ENCODE measurements at places on chromosomes 12 and 14. TPM values are rescaled to one million over a fixed set of nuclear protein-coding genes. Genes with fewer than 3 reads are reported as not detected.

Gene DNAL1
- 18.9 TPM for total RNA-seq

Gene MTERF2
- 11.0 TPM for total RNA-seq

Gene C14orf132
- 21.8 TPM for total RNA-seq

Gene SPX
- total RNA-seq, result not detected

Gene CACNA2D4
- total RNA-seq, result 4.8 TPM

Gene GABARAPL1
- total RNA-seq, result 41.0 TPM

DNA sequence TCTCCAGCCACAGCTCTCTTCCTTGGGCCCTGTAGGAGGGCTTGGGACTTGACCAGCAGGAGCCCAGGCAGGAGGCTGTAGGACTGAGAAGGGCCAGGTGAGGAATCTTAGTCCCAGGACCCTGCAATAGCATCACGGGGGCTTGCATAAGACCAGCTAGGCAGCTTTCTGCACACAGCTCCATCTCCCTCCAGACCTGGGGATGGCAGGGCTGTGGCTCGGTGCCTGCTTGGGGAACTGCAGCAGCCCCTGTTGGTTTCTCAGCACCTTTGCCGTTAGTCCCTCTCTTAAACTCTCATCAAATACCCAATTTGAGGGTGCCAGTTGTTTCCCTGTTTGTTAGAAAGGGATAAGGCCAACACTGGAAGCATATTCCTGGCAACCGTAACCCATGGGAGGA, 14.3 kb downstream of the DIO3 start:
- no peak for DNase-seq

DNA sequence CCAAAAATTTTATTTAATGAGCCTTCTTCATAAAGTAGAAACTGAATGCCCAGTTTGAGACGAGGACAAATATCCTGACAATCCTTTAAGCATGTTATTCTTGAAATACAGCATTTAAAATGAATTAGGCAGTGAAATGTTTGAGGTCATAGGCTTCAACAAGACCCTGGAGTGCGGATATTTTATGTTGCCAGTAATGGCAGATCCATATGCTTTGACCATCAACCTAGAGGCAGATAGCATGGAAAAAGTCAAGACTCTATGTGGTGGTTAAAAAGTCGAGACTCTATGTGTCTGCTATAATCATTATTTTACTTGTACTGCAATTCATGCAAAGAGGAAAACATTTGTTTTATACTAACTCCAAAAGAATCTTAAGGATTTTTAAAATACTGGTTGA, 2.0 kb upstream of the MAP4K5 start:
- no peak for DNase-seq

DNA sequence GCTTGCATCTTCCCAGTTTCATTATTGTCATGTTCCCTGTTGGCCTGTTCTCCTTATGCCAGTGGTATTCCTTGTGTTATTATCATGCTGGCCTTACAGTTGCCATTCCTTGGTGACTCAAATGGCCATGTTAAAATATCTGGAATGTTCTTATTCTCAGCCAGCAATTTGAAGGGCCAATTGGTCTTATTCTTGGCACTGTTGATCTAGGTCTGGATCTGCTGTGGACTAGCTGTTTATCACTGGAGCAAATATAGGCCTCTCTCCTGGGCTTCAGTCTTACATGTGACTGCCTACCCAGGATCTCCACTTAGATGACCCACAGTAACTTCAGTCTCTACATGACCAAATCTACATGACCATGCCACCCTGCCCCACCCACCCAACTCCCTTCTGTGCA, 5.4 kb downstream of the CIPC start:
- DNase-seq, result no peak

DNA sequence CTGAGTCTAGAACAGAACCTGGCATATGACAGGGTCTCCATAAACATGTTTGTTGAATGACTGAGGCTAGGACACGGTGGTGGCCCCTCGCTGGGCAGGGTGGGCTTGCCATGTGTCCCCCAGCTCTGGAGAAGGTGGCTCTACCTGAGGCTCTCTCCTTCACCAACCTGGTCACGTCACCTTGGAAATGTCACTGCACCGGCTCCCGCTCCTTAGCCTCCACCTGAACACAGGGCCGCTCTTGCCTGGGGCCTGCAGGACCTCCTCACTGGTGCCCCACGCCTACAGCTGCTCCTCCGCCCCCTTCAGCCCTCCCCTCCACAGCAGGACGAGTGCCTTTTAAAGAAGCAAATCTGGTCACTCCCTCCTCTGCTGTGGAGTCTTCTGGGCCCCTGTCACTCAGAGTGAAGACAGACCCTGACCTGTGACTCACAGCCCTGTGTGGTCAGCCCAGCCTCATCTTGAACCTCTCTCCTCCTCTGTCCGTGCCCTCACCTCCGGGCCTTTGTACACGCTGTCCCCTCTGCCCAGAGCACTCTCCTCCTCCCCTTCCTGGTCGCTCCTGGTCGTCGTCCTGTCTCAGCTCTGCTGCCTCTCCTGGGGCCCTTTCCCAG, 81.0 kb downstream of the ADGRD1 start:
- DNase-seq, result peak; percentile 35

GRCh38 chr12:22287776-22288621, 46.5 kb downstream of the ST8SIA1 start:
- DNase-seq, result no peak

DNA sequence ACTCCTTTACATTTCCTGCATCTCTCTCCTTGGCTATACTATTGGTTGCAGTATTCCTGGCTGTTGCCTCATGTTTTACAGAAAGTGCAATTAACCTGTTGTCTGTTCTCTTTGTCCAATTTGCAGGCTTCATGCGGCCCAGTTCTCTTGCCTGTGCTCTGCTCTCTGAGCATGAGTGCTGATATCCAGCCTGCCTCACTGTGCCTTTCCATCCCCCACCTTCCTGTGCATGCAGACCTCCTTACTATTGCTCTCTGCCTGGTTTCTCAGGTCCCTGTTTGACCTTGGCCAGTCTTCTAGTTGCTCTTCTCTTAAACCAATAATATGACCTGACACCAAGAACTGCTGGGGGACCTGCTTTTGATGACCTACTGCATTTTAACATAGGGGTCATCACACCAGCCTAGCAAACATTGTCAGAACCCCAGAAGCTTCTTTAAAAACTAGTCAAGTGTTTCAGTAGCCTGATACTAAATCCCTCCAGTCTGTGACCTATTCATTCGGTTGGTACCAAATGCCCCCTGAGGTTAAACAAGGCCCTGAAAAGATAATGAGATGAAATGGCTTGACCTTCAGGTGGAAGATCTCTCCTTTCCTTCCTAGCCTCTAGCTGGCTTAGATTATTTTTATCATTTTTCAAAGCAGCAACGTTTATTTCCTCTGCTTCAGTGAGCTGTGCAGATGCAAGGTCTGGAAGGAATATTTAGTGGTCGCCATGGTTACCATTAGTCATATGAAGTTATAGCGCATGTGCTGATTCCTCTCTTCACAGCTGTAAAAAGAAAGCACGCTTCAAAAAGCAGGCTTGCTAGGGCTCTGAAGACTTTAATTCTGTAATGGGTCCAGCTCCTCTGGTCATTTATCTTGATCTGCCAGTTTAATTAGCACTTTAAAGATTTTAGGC, 216.5 kb downstream of the PHLDA1 start:
- DNase-seq, result peak; percentile 23

DNA sequence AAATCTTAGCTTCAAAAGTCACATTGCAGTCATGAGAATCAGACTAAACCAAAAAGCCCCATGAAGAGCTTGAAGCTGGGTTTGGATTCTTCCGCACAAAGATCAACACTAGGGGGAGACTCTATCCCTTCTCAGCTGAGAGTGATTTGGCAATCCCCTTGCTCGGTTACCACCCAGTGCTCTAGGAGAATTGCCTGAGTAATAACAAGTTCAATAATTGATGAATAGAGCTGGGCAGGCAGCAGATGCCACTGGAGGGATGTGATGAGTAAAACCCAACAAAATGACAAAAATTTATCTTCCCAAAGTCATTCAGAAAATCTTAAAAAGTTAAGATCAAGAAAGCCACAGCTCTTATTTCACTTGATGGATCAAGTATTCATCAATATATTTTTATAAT, 185.6 kb upstream of the ARID2 start:
- peak; percentile 73 for DNase-seq

GRCh38 chr14:92153581-92153980, 31.8 kb downstream of the CPSF2 start:
- DNase-seq, result no peak

Measured in mucosa of descending colon (tissue), 3 donors.